Activated T-helper 1 cell treated with anti-CD3 and anti-CD28 coated beads, Interleukin-2, amount 50 U/mL, for 16 hours (primary cell): ENCODE measurements at places on chromosomes 4 and X.

DNA sequence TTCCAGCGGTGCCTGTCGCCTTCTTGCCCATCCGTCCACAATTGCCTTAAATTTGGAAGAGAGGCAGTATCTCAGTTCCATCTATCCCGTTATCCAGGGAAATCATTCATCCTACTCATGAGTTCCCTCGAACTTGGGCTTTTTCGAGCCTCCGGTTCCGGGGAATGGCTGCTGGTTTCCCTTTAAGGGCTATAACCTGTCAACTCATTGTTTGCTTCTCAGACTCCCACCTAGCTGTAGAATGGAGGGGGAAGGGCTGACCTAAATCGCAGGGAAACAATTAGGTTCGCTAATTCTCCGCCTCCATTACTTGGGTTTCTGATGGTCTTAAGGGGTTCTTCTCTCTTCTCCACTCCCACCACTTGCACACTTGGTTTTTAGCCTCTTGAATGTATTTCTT is 1.2 kb downstream of the UCHL1 start:
- DNase-seq: no peak

DNA sequence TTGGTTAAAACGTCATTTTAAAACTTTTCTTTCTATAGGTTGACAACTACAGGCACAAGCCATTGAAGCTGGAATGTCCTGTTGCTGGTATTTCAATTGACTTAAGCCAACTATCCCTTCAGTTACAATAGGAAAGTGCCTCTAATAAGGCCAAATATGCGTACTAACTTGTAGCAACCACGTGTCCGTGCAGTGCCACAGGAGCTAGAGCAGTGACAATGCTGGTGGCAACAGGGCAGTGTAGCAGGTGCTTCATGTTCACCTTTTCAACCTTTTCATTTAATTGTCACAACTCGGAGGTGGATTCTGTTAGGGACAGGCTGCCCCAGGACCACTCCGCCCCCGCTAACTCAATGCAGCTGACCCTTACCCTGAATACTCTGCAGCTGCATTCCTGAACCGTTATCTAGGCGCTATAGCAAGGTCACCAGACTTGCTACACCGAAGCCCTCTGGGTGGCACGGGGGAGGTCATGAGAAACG is 37.7 kb downstream of the ERVMER34-1 start:
- no peak for DNase-seq

GRCh38 chrX:5586726-5587125 is 641.9 kb downstream of the NLGN4X start:
- DNase-seq: no peak

DNA sequence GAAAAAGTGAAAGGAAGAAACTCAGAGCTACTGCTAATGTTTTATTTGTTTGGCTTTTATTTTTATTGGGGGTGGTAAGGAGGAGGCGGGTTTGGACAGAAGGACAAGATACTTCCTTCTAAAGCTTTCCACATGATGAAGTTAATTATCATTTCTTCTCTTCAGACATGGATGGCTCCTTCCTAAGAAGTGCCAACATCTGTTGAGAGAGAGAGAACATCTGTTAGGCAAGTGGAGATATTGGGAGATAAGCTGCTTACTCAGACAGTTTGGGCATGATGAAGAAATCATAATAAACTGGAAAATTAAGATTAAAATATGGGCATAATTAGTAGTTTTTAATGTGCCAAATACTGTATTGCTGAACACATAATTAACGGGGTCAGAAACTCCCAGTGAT is 535.7 kb upstream of the INTU start:
- DNase-seq: no peak

DNA sequence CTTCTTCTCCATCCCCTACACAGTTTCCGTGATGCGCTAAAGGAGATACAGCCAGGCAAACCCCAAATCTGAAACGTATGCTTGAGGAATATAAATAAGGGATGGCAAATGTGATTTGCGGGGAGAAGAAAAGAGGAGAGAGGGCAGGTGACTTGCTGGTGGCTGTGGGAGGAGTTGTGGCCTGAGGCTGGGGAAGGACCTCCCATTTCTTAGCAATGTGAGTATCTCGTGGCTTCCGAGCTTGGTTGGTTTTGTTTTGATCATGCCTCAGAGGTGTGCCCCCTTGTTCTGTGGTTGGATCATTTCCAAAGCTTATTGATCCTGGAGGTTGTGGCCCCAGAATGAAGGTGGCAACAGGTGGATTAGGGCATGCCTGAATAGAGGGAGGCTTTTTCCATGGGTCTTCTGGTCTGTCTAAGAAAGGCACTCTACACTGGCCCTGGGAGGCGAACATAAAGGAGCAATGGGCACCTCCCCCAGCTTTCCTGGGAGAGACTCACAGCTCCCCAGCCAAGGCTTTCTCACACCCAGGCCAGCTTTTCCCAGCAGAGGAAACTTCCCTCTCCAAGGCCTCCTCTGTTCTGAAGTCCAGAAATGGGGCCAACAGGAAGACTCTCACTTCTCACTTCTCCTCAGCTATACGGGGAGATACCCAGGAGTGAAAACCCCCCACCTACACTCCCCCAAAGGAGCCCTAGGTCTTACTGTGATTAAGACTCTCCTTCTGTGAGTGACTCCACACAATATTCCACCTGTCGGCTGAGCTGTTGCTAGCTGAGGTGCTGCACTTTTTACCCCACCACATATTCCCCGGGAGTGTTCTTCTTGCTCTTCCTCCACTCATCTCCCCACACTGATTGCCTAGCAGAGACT is 40.0 kb downstream of the C4orf51 start:
- no peak for DNase-seq

GRCh38 chr4:152691761-152692160 is 12.0 kb upstream of the TMEM154 start:
- no peak for DNase-seq

DNA sequence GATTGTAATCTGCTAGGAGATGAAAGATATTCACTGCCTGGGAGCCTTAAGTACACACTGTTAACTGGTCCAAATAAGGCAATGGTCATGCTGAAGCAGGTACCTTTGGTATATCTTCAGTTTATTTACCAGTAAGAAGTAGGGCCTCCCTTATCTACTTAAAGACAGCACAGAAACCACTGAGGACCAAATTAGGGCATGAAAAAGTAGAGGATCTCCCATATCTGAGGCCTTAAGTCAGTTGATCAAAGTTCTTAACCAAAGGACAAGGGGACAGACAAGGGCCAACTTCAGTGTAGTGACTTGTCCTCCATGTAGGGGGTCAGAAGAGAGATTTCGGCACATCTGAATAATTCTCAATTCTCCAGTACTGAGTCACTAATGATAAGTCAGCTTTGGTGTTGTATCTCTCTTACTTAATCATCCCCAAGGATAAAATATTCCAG is 59.1 kb downstream of the AMELX start:
- no peak for DNase-seq

- no peak for DNase-seq
Measured at GRCh38 chr4:109510687-109511086, 49.4 kb upstream of the MCUB start.

GRCh38 chr4:98602270-98602669 is 56.1 kb downstream of the TSPAN5 start:
- DNase-seq: no peak

DNA sequence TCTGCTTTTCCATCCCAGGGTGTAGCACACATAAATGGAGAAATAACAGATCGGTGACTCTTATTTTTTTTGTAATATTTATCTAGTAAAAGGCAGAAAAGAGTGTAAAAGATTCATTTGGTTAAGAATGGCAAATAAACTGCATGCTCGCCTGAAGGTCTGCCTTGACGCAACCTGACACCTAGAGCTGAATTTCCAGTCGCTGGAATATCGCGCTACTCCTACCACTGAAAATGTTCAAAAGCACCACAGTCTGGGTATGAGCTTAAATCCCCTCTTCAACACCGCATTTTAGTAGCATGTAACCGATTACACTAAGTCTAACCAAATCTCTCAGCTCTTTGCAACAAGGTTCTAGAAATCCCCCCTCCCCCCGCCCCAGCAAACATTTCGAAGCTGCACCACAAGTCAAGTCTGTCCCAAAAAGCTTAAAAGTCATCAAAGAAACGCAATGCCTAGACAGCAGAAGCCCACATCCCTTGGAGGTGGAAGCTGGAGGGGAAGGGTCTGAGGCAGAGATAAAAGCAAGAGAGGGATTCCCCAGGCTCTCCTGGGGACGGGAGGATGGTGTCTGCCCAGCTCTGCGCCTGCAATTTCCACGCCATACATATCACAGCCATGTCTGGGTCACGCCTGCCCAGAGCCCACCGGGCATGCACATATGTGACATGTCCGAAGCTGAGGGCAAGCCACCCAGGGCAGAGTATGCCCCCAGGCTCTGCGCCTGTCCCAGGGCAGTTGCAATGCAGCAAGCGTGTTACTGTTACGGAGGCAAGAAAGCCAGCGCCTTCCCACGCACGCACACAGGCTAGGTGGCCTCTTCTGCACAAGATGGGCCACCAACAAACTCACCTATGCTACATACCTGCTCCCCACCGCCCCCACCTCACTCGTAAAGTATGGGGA is 1.4 kb downstream of the FGF13 start:
- DNase-seq: no peak

DNA sequence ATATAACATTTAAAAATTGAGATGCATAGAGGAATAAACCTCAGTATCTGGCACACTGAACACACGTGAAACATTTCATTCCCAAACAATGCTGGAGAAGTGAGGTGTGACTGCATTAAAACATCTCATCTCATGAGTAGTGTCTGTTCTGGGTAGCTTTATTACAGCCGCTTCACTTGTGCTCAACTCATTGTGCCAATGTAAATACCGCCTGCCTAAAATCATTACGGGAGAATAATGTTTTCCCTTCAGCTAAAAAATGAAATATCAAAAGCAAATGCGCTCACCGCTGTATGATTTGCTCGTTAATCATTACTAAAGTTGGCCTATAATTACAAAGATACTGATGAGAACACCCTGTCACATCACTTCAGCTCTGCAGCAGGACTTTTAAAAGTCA is 110.2 kb upstream of the PRPS2 start:
- no peak for DNase-seq

- DNase-seq: no peak
Measured at GRCh38 chr4:16844816-16845586, 53.4 kb downstream of the LDB2 start.

DNA sequence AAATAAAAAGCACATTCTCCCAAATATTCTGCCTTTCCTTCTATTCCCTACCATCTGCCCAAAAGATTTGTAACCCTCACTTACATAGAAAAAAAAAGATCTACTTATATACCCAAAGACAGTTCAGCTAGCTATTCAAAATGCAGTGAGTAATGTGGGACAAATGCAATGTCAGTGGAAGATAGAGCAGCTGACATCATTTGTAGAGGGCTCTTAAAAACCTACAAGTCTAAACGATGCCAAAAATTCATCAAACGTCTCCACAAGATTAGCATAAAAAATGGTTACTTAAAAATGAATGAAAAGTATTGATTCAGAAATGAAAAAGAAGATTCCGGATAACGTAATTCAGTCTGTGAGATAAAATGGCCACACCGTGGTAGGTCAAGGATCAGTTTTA is 96.5 kb downstream of the ASB9 start:
- DNase-seq: no peak

DNA sequence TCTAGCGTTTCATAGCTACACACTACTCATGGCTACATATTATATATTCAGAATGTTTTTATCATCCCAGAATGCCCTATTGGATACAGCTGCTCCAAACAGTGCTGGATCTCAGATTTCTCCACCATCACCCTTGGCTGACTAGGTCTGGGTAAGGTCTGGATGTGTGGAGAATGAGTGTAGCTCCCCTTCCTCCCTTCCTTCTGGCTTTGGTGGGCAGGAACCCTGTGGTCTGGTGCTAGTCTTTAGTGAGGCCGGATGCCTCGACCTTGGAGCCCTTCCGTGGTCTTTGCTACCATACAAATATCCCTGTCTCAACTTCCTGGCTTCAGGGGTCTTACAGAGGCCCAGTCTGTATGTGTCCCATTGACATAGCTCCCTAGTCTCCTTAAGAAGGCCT is 52.1 kb upstream of the KDR start:
- no peak for DNase-seq

GRCh38 chr4:73525611-73526010 is 44.1 kb downstream of the AFM start:
- no peak for DNase-seq

DNA sequence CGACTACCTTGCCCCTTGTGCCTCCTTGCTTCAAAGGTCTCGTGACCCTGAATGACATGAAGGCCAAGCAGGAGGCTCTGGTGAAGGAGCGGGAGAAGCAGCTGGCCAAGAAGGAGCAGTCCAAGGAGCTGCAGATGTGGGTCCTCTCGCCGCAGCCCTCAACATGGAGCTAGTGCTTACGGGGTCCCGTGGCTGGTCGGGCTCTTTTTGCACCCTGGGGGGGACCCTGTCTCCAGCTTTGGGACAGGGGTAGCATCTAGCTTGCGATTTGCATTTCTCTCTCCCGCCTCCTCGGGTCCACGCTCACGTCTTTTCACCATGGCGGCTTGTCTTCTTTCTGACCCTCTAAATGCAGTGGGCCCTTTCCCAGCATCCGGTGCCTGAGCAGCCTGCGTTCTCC is 1.8 kb downstream of the FAM50A start:
- DNase-seq: no peak

GRCh38 chr4:72110886-72111285 is 79.1 kb downstream of the NPFFR2 start:
- DNase-seq: no peak

DNA sequence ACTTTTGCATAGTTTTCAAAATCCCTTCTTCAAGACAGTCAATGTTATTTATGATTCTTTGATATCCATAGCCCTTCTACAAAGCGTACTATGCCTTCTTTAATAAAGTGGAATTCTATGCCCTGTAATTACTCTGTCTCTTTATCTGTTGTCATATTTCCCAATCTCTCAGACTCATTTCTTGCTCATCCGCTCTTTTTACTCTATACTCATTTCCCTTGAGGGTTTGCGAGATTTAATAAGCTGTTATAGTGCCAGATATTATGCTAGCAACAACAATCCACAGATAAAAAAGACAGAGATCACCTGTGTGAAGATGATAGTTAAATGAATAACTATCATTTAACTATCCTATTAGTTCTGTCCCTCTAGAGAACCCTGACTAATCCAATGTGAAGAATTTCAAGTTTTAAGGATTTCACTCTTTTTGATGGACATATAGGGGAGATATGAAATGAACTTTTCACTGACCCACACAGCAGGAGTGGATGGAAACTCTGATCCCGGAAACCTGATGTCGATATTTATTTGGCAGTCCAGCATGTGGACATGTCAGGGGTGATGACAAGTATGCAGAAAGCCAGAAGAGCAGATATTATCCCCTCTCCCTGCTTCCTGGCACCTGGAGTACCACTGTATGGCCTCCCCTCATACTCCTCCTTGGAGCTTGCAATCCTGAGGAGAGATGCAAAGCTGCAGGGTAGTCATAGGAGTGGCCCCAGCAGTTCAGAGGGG is 49.7 kb downstream of the TMEM156 start:
- DNase-seq: no peak

- no peak for DNase-seq
Measured at GRCh38 chr4:48832571-48832970, 1.7 kb downstream of the OCIAD1 start.

DNA sequence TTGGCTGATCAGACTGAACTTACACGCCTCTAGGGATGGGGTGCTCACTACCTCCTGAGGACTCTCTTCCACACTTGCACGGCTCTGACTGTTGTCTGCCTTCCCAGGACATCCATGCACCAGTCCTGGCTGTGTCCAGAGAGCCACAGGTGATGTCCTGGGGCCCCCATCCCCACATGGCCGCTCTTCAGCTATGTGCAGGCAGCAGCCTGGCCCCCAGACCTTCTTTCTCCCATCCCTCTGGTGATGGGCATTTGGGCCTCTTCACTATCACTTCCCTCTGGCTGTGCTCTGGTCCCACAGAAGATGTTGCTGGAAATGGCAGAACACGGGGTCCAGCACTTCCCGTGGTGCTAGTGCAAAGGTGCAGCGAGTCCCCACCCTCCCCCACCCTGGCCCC is 40.9 kb upstream of the HMX1 start:
- DNase-seq: no peak
